ENCODE measurements at places on chromosomes 1 and 21. TPM values are rescaled to one million over a fixed set of nuclear protein-coding genes. Genes with fewer than 3 reads are reported as not detected.

ATF6 gene
- 27.8 TPM for total RNA-seq

IFI6 gene
- 114 TPM for total RNA-seq

RNF207 gene
- total RNA-seq, result 29.3 TPM

SLC5A3 gene
- 64.0 TPM for total RNA-seq

TMCO1 gene
- total RNA-seq, result 134 TPM

VSIG8 gene
- not detected for total RNA-seq

IQGAP3 gene
- 4.2 TPM for total RNA-seq

WDR77 gene
- total RNA-seq, result 37.3 TPM

PDE9A gene
- 21.0 TPM for total RNA-seq

ANGPTL1 gene
- 68.8 TPM for total RNA-seq

HSPB7 gene
- 12.6 TPM for total RNA-seq

GJA5 gene
- 6.0 TPM for total RNA-seq

FMO2 gene
- total RNA-seq, result 0.70 TPM

CDK18 gene
- 8.0 TPM for total RNA-seq

FCGR1A gene
- 0.07 TPM for total RNA-seq

ZNF593 gene
- 20.5 TPM for total RNA-seq

RXFP4 gene
- total RNA-seq, result not detected

OR2W3 gene
- total RNA-seq, result not detected

Data from hepatocyte (in vitro differentiated cells).